ENCODE measurements at places on chromosomes 3 and 15. TPM values are rescaled to one million over a fixed set of nuclear protein-coding genes. Genes with fewer than 3 reads are reported as not detected.

The RGMA gene
- total RNA-seq: 17.7 TPM

The UBA7 gene
- 77.4 TPM for total RNA-seq

DNA sequence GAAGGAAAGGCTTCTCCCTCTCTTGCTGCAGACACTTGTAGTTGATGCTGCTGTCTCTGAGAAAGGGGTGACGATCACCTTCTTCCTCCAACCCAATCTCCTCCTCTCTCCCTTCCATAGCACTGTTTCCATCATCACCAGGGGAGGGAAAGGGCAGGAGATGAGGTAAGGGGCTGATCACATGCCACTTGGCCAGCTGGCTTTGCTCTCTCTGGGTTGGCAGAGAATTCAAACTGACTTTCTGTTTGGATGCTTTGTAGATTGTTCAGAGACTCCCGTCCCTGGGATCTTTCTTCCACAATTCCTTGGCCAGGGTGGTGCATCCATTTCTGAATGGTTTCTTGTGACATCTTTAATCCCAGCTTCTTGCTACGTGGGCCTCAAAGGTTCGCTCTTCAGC is 43.2 kb upstream of the ZNF148 start:
- no peak for DNase-seq

The ASB14 gene
- not detected for total RNA-seq

GRCh38 chr15:57685306-57686095 is 21.0 kb upstream of the POLR2M start:
- no peak for DNase-seq

DNA sequence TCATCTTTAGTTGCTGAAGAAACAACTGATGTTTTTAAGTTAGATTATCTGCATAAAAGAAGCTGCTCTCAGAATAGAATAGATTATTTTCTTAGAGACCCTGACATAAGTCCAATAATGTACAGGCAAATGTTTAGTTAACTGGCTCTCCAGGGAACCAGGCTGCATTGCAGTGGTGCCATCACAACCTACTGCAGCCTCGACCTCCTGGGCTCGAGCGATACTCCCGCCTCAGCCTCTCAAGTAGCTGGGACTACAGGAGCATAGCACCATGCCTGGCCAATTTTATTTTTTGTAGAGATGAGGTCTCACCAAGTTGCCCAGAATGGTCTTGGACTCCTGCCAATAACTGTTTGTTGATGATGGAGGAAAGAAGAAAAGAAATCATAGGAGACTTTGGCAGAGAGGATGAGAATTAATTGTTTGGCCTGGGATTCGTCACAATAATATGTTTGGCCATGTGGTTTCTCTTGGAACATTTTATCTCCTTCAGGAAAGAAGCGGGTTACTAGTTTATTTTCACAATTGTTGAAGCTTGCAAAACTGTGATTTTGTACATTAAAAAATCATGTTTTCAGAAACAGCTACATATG is 429.2 kb downstream of the CADM2 start:
- DNase-seq: no peak

The TMIE gene
- total RNA-seq: not detected

GRCh38 chr3:113247675-113248458 is 36.5 kb downstream of the BOC start:
- DNase-seq: no peak

GRCh38 chr3:114043205-114043604 is 13.1 kb downstream of the CCDC191 start:
- no peak for DNase-seq

GRCh38 chr3:17473761-17474160 is 268.7 kb downstream of the TBC1D5 start:
- DNase-seq: no peak

- DNase-seq: no peak
Measured at GRCh38 chr15:31293655-31294054, 33.0 kb upstream of the KLF13 start.

- DNase-seq: peak; percentile 86
Measured at GRCh38 chr15:72358650-72359171, 17.1 kb downstream of the HEXA start.

All from breast epithelium (tissue), 4 donors.